Activated CD4-positive, alpha-beta T cell treated with anti-CD3 and anti-CD28 coated beads for 36 hours (primary cell): ENCODE measurements at places on chromosomes 16 and 17. TPM values are rescaled to one million over a fixed set of nuclear protein-coding genes. Genes with fewer than 3 reads are reported as not detected.

GRCh38 chr17:67372751-67373150 is 4.3 kb upstream of the PITPNC1 start:
- H3K27ac ChIP-seq: no peak overlapping the region
- no peaks in the 10 kb centered on the region for H3K27me3 ChIP-seq
- H3K4me3 ChIP-seq: no peak overlapping the region
- no peak for DNase-seq

GRCh38 chr16:67661101-67661761 is 471 bp downstream of the PARD6A start:
- H3K27me3 ChIP-seq: no peaks in the 10 kb centered on the region
- peak; percentile 58 for DNase-seq
- peaks cover 23% of the 10 kb centered on the region for H3K36me3 ChIP-seq
- H3K4me3 ChIP-seq: peak overlapping the region; percentile 90

DNA sequence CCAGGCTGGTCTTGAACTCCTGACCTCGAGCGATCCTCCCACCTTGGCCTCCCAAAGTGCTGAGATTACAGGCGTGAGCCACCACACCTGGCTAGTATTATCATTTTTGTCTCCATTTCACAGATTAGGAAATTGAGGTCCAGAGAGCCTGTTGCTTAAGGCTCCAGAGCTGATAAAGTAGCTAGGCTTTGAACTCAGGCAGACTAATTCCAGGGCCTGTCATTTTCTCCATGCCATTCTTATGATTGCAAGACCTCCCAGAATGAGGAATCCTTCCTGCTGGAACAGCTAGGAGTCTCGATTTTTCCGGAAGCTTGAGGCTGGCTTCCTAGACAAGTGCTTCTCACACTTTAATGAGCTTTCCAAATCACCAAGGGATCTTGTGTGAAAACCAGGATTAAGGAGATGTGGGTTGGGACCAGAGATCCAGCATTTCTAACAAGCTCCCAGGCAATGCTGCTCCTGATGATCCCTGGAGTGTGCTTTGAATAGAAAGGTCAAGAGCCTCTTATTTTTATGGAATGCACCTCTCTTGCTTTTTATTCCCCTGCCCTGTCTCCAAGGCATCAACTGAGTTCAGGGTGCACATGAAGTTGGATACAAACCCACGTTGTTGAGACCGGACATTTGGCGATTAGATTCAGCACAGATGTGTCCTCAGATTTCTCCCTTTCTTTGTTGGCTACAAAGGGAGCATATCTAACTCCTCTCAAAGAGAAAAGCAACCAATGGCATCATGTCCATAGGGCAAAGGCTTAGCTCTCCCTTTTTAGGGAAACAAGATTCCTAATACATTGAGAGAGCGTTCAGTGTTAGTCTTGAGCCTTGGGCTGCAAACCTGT is 40.3 kb upstream of the FAM20A start:
- peaks cover 24% of the 10 kb centered on the region for H3K27me3 ChIP-seq
- no peak overlapping the region for H3K27ac ChIP-seq
- no peaks in the 10 kb centered on the region for H3K4me1 ChIP-seq
- H3K36me3 ChIP-seq: no peaks in the 10 kb centered on the region

- no peaks in the 10 kb centered on the region for H3K4me1 ChIP-seq
- DNase-seq: no peak
- no peak overlapping the region for H3K4me3 ChIP-seq
- H3K27me3 ChIP-seq: peaks cover 1% of the 10 kb centered on the region
- no peak overlapping the region for H3K27ac ChIP-seq
Measured at GRCh38 chr16:51231702-51232101, 80.6 kb upstream of the SALL1 start.

DNA sequence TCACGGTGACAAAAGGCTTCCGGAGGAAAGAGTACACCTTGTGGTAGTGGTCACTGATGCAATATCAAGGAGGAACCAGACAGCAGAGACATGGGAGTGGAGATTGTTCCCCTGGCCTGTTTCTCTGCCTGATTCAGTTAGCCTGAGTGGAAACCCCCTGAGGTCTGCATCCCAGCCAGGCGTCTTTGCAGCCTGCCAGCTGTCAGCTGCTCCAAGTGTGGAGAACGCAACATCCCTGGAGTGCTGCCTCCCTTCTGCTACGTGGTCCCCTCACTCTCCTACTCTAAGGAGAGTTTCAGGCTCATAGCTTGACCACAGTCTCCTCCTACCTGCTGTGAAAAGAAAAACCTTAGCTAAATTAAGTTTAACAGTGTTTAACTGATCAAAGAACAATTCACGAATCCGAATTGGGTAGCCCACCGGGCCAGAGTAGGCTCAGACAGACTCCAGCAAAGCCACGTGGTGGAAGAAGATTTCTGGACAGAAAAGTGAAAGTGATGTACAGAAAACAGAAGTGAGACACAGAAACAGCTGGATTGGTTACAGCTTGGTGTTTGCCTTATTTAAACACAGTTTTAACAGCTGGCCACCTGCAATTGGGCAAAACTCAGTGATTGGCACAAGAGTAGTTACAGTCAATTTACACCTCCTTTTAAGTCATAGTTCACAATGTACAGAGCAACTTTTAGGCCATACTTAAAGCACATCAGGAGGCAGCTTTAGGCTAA is 188.6 kb downstream of the DNAH9 start:
- no peak for DNase-seq
- no peaks in the 10 kb centered on the region for H3K4me1 ChIP-seq
- no peak overlapping the region for H3K27ac ChIP-seq
- no peak overlapping the region for H3K4me3 ChIP-seq

The UNC45B gene
- not detected for total RNA-seq
